Cardiac fibroblast (primary cell): ENCODE measurements at places on chromosomes 11 and 22.

GRCh38 chr22:17235149-17235655, 16.0 kb upstream of the ADA2 start:
- no peak for DNase-seq

GRCh38 chr11:130940706-130941105, 24.4 kb upstream of the SNX19 start:
- no peak for DNase-seq

GRCh38 chr22:49734390-49734789, 93.3 kb downstream of the BRD1 start:
- DNase-seq: no peak

DNA sequence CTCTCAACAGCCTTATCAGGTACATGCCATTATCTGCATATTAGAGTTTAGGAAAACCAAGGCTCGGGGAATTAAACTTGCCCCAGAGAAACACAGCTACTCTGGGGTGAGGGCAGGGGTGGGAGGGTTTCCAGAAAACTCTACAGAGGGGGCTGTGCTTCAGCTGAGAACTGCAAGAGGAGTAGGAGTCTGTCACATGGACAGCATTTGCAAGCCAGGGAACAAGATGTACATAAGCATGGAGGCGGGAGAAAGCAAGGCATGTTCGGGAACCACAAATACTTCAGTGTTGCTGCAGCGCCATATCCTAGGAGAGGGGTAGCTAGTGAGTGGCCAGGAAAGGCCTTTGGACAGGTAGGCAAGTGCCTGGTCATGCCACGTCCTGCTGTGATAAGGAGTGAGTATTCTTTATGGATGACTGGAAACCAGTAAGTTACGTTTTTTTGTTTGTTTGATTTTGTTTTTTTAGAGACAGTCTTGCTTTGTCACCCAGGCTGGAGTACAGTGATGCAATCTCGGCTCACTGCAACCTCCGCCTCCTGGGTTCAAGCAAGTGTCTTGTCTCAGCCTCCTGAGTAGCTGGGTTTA, 57.2 kb downstream of the GRAMD1B start:
- DNase-seq: no peak

DNA sequence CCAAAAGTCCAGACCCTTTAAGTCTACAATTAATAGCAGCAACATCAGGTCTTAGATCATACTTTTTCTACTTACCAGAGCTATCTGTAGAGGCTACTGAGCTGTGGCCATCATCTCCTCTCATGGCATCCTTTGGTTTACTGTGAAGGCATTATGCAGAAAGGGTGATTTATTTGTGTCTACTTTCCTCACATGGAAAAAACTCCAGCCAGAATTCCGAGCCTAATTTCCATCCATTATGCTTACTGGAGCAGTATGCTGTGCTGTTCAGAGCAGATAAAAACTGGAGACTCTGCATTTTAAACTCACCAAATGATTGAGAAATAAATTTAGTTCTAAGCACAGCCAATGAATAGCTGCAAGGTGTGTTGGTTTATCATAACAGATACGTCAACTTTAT, 581.8 kb downstream of the ETS1 start:
- no peak for DNase-seq
